ENCODE measurements at places on chromosomes 11 and 22.

DNA sequence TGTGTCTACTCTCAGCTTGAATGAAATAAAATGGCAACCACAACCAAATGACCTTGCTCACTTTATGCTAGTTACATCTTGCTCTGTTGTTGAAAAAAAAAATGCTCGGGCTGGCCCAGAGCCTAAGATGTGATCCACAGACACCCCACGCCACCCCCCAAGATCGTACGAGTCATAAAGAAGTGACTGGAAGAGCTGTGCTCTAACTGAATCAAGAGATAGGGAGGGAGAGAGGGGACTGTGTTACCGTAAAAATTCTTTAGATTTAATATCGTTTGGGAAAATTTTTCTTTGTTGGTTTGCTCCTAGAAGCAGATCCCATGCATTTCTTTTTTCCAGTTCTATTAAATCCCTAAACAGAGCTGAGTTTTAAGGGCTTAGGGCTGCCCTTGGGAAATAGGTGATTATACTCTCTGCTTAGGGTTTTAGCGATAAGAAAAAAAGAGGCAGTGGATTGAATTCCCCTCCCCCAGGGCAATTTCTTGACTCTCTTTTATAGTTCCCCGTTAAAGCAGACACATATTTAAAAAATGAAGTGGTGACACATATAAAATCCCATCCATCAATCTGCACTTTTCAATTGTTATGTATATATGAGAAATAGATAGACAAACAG, 14.5 kb downstream of the MAML2 start:
- DNase-seq: no peak

GRCh38 chr11:9313648-9314290, 624 bp downstream of the TMEM41B start:
- no peak for DNase-seq

- DNase-seq: no peak
Observed at GRCh38 chr11:8683115-8683807, 669 bp downstream of the RPL27A start.

DNA sequence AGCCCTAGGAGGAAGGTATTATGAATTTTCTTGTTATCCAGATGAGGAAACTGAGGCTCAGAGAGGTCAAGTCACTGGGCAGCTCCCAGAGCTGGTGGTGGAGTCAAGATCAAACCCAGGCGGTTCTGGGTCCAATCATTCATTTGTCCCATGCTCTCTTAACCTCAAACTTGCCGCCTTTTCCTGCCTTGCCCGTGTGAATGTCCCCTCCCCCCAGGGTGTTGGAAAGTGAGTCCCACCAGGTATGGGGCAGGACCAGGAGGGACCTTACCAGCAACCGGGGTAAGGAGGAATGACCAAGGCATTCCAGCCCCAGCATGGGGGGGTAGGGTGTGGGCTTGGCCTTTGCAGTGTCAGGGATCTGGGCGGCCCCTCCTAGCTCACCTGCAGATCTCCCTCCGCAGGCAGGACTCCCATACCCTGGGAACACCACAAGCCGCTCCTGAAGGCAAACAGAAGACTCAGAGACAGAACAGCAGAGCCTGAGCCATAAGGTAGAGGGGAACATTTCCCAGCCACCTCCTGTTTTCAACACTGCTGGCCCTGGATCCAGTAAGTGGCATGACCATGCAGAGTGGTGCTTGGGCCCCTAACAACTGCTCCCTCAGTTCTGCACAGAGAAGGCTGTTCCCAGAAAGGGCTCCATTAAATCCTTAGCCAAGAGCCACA, 41.2 kb upstream of the SYT7 start:
- no peak for DNase-seq

DNA sequence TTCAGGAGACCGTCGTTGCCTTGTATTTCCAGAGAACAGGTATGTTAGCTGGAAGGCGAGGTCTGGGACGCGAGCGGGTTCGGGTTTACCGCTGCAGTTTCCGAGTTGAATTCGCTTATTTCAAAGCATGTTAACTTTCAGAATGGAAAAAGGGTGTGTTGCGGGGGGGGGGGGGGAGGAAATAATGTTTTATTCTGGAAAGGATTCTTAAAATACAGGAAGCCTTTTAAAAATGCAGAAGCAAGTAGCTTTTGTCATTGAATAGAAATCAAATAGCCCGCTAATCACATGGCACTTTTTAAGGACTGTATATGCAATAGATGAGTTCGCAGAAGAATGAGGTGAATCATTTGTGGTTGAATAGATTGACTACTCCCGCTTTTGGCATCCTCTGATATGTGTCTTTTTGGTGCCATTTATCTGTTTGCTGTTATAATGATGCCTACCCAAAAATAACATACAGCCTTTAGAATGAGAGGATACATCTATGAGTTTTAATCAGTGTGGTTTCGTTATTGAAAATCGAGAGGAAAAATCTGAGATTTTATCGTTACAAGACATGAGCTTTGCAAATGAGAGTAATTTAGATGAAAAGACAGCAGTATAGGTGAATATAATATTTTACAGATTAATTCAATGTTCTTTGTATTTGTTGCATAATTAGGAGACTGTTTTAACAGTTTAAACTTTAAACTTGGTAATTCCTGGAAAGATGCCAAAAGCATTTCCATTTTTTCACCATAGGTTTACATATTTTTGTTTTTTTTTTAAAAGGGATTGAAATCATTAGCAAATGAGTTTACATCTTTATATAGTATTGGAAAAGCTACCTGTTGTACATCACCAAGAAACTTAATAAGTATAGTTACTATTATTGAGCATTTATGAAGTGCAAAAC, 1.7 kb downstream of the PDE3B start:
- peak; percentile 7 for DNase-seq

- no peak for DNase-seq
Observed at GRCh38 chr11:72102162-72102561, 935 bp downstream of the LAMTOR1 start.

GRCh38 chr11:71158936-71159335, 93.4 kb downstream of the SHANK2 start:
- no peak for DNase-seq

DNA sequence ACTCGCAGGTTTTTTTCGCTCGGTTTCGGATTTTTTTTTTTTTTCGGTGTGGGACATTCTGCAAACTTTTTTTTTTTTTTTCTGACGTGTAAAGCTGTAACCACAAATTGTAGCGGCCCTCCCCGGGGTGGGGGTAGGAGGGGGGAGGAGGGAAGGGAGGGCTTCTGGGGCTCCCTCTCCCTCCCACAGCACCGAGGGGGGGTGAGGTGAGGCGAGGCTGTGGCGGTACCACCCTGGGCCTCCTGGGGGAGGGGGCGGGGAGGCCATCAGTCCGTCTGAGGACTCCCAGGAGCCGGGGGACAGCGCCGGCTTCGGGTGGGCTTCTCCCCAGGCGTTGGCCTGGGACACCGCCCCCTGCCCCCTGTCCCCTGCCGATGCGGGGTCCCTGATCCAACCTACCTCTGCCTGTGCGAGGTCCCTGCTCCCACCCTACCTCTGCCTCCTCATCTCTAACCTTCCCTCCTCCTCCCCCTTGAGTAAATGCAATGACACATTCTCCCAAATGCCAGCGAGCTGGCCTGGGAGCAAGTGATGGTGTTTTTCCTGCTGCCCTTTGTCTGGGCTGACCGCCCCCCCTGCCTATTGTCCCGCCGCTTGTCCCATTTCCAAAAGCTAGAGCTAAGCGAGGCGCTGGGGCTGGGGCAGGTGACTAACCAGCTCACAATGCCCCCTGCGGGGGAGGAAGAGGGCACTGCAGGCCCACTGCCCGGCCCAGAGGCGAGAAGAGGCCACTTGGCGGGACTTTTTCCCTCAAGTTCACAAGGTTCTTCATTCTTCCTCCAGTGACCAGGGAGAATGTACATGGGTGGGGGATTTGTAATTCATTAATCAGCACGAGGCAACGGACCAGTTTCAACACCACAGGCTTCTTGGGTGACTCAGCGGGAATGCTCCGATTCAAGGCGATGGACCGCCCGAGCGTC, 511 bp upstream of the CLCF1 start:
- peak; percentile 85 for DNase-seq

DNA sequence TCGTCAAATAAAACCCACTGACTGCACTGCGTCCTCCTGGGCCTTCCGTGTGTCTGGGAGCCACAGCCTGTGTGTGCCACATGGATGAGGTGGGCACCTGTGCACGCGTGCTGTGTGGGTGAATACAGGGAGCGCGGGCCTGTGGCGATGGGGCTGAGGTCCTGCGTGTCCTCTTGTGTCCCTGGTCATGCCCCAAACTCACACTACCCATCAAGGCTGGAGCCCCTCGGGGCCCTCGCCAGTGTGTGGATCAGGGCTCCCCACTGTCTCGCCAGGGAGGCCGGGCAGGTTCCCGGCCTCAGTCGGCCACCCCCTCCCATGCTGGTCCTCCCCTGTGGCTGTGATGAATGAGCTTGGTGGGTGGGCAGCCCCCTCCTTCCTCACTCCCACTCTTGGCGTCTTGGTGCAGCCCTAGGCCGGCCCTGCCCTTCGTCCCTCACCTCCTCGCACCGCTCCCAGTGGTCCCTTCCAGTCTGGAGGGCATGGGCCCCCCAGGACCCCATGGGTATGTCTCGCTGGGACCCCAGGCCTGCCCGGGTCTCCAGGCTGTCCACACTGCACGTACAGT, 707 bp upstream of the CD151 start:
- no peak for DNase-seq

GRCh38 chr11:77212314-77213007, 84.4 kb downstream of the MYO7A start:
- DNase-seq: no peak

GRCh38 chr11:1597331-1597993, 632 bp downstream of the KRTAP5-2 start:
- DNase-seq: no peak

GRCh38 chr22:42418811-42419242, 13.4 kb downstream of the NFAM1 start:
- DNase-seq: no peak

- DNase-seq: no peak
Observed at GRCh38 chr22:35539487-35539886, 1.1 kb upstream of the RASD2 start.

- no peak for DNase-seq
Observed at GRCh38 chr11:116457336-116458007, 315.3 kb downstream of the BUD13 start.

DNA sequence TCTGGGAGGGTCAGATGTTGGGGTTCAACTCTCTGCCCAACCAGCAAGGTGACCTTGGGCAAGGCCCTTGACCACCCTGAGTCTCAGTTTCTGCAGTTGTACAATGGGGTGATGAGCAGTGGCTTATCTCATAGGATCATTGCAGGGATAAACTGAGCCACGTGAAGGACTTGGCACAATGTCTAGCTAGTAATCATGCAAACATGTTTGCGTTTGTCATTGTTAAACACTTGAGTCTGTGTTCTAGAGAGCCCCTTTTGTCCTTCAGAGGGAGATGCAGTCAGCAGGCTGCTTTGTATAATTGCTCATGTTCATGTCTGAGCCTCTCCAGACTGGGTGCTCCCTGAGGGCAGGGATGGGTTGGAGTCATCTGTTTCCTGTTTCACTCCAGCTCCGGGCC, 15.8 kb downstream of the CD82 start:
- DNase-seq: no peak

- no peak for DNase-seq
Observed at GRCh38 chr11:121800731-121801393, 315.2 kb downstream of the BLID start.

GRCh38 chr11:12728417-12728816, 54.2 kb downstream of the TEAD1 start:
- no peak for DNase-seq
